ENCODE measurements at places on chromosomes 2 and 18.

GRCh38 chr2:113105047-113105785 is 22.2 kb upstream of the IL1RN start:
- no peak for DNase-seq

DNA sequence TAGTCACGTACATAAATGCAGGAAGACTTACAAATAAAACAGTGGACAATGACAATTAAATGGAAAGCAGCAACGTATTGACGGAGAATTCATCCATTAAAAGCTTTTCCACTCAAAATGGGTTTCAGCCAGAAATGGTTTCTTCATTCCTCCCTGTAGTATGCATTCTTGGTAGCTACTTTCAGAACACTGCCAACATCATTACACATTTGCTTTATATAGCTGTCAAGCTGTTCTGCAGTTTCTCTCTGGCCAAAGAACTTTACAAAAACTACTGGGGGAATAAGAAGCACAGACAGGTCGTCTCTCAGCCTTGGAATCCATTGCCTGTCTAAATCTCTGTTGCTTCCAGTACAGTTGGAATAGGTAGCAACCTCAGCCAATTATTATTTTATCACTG is 84.1 kb upstream of the NCKAP5 start:
- DNase-seq: no peak

DNA sequence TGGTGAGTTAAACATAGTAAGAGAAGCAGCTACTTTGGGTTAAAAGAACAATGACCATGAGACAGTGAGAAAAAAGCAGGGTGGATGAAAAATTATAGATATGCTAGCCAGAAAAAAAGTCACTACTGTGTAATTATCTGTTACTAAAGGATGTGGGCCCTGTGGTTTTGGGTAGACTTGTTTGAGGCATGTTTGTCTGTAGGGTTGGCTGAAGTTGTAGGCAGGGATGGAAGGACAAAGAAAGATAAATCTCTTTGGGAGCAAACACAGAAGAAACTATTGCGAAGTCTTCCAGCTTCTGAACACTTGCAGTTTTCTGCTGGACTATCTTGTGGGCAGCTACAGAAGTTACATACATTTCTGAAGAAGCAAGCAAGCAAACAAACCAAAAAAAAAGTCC is 28.2 kb downstream of the RND3 start:
- DNase-seq: no peak

- DNase-seq: no peak
Observed at GRCh38 chr2:176504440-176504839, 235.2 kb downstream of the MTX2 start.

DNA sequence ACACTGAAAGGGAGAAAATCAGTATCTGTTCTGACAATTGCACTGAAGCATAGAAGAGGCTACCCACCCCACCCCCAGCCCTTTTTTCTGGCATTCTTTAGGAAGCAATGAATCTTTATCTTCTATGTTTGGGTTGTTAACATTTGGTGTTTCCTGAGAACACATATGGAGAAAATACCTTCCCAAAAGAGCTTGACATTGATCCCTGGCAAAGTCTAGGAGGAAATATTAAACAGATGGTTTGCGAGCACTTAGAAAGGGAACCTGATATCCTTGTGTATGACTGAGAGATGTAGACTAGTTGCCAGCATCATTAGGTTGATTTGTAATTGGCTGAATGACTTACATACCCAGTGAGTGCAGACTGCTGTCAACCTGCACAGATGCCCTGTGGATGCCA is 42.9 kb downstream of the DOK1 start:
- no peak for DNase-seq

DNA sequence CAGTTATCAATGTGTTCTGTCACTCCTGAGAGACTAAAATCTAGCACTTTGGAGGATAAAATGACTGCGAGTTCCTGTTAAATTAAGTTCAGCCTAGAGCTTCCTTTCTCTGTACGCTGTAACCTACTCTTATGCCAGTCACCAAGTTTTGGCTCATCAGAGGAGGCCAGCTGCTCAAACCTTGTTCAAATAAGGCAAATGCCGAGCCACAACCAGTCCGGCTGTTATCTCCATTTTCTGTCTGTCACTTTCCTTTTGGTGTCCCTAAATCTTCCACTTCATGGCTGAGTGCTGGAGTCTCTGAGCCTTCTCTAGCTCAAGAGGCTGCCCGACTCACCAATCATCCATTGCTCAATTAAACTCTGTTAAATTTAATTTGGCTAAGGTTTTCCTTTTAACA is 33.5 kb upstream of the PXDN start:
- DNase-seq: no peak

DNA sequence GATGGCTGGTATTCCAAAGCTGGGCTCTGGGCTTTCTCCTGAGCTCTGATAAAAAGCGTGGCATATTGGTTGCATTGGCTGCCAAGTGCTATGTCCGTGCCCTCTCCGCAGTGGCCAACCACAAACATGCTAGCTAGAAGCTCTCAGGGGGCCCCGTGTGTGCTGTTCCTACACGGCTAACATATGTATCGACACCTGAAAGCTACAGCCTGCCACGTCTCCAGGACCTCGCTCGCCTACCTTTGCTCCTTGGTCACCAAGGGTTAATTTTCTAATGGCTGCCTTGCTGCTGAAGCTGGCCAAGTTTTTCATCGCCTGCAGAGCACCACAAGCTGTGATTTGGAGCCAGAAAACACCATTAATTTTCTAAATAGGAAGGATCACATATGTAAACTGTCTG is 888.4 kb downstream of the BCL11A start:
- DNase-seq: no peak

GRCh38 chr2:63613391-63613901 is 24.7 kb downstream of the MDH1 start:
- DNase-seq: no peak
